ENCODE measurements at places on chromosomes 5 and 9.

DNA sequence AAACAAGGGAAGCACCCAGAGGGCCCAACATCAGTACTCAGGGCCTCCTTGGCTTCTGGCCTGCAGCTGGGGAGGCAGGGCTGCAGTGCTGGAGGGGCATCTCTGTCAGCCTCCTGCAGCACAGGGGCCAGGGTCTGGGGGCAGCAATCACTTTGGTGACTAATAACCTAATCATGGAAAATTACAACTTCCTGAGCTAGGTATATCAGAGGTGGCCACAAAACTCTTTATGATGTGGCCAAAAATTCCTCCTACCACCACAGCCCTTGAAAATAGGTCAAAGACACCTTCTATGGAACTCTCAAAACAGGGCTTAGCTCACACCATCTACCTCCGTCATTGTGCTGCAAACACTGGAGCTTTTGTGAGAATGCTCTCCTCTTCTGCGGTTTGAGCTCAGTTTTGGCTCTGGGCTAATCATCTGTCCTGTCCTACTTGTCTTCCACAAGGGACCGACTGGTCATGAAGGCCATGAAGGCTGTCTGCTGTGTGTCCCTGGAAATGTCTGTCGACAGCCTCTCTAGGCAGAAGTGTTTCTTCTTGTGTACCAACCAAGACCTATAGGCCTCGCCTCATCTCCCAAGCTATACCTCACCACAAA is 28.6 kb downstream of the CSF2 start:
- DNase-seq, result no peak

- no peak for DNase-seq
These were observed 329.4 kb downstream of the ARHGEF28 start for GRCh38 chr5:73955271-73955846.

DNA sequence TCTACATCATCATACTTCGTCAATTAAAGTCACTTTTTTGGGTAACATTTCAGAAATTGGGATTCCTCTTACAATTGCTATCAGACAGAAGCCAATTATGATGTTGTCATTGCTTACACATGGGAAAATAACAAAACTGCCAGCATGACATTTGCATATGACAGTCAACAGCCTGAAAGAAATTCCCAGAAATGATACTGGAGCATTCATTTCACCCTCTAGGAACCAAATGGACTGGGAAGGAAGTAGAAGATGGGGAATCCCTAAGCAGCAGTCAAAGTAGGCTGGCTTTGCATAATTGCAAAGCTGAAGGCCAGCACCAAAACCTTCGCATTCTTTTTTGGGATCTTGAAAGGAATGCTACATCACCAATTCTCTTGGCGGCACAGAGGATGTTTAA is 10.7 kb downstream of the HMGCS1 start:
- DNase-seq, result no peak

GRCh38 chr5:41748631-41749030 is 121.6 kb downstream of the OXCT1 start:
- no peak for DNase-seq

DNA sequence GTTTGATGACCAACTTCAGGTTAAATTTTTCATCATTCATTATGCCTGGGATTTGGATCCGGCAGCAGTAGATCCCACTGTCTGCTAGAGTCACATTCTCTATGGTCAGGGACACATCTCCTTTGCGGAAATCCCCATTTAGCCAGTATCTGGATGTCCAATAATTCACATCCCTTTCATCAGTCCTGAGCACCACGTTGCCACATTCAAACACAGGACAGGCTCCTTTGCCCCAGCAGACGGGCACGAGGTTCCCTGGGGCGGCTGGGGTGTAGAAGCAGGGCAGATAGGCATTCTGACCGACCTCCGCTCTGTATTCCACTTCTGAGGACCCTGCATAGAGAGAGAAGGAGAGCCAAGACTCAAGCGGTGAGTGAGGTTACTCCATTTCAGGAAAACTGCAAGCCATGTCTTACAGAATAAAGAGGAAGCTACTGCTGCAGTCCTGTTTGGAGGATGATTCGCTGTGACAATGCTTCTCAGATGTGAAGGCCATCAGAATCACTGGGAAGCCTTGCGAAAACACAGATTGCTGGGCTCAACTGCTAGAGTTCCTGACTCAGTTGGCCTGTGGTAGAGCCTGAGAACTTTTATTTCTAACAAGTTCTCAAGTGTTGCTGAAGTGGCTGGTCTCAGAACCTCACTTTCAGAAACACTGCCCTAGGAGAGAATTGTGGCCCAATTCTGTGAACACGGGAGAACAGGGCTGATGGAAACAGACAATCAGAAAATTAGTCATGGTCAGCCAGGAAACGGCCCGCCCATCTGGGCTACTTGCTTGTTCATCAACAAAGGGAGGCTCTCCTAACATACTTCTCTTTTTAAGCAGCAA is 2.0 kb downstream of the HAVCR2 start:
- DNase-seq, result no peak

DNA sequence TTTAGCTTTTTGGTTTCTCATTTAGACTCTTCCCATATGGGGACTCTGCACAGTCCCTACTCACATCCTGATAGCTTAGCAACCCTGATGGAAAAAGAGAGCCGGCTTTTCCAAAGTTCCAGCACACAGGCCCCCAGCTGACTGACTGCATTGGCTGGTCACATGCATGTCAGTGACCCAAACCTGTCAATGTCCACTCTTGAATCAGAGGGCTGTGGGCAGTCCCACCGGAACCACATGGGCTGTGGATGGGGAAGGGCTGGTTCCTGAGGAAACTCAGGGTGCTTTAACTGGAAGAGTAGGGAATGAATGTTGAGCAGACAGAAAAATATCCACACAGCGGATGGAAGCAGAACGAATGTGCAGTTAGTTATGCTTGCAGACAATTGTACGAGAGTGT is 136.6 kb downstream of the NSG2 start:
- no peak for DNase-seq

GRCh38 chr9:133002147-133003070 is 23.9 kb downstream of the GFI1B start:
- no peak for DNase-seq

DNA sequence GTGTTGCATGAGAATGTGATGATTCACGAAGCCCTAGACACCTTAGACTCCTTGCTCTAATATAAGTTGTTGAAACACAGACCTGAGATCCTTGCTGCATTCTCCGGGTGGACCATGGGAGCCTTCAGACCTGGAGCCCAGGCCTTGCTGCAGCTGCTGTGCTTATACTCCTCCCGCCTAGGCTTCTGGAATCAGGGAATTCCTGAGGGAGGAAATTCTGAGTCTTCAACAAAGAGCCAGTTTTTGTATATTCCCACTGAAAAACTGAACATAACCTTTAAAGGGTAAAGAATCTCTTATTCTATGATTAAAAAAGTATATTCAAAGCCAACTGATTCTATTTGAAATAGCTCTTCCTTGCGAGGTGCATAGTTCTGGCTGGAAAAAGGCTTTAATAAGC is 245.1 kb upstream of the ELAVL2 start:
- no peak for DNase-seq

DNA sequence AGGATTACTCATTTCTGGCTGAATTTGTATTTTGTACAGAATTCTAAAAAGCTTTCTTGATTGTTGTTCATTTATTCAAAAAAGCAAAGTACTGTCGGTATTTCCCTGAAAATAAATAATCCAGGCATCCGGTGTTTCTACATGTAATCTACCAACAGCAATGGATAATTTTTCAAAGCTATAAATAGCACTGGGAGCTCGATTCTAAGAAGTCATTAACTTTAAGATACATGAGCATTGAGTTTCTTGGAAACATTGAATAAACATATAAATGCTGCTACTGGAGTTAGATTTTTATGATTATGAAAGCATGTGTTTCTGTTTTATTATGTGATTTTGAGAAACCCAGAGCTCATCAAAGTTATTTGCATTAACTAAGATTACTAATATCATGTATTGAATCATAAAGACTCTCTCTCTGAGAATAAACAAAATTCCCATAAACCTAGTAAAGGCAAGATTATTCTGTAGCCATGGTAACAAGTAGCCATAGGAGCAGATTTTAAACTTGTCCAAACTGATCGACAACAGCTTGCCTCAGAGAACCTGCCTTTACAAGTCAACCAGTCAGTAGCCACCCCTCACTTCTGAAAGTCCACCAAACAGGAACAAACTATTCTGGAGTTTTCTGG is 197.0 kb downstream of the DRD1 start:
- no peak for DNase-seq

- DNase-seq, result no peak
These were observed 22.3 kb downstream of the ZNF474 start for GRCh38 chr5:122151640-122152039.

GRCh38 chr9:2749485-2749884 is 32.2 kb downstream of the KCNV2 start:
- DNase-seq, result no peak

- no peak for DNase-seq
These were observed 41.2 kb upstream of the BARX1 start for GRCh38 chr9:93996367-93996766.

DNA sequence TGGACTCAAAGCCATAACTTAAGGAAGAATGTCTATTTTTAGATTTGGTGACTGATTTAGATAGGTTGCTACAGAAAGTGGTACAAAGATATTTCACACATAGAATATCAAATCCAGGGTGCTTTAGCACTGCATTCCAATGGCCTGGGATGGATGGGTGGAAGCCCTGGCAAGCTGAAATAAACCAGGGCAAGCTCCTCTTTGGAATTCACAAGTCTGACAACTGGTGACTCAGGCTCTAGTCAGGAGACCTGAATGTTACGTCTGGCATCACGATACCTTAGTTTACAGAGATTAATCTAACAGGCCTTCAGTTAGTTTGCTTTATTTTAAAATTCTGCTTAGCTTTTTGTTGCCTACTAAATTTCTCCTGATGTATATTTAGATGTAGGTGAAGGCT is 144.0 kb downstream of the TMC1 start:
- DNase-seq, result no peak

GRCh38 chr5:33235824-33236223 is 204.9 kb upstream of the TARS1 start:
- DNase-seq, result no peak

- DNase-seq, result no peak
These were observed 149.0 kb upstream of the PCA3 start for GRCh38 chr9:76615177-76615603.

DNA sequence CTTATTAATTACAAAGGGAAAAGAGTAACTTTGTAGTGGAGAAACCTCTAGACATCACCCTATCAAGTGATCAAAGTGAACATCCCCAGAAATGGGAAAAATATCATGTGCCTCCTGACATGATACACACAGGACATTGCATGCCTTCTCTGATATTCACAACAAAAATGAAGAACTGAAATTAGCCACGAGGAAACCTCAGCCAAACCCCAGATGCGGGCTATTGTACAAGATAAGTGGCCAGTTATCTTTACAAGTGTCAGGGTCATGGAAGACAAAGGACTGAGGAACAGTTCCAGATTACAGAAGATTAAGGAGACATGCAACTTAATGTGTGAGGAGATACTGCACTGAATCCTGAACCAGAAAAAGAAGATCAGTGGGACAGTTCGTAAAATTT is 23.8 kb upstream of the NPM1 start:
- no peak for DNase-seq

DNA sequence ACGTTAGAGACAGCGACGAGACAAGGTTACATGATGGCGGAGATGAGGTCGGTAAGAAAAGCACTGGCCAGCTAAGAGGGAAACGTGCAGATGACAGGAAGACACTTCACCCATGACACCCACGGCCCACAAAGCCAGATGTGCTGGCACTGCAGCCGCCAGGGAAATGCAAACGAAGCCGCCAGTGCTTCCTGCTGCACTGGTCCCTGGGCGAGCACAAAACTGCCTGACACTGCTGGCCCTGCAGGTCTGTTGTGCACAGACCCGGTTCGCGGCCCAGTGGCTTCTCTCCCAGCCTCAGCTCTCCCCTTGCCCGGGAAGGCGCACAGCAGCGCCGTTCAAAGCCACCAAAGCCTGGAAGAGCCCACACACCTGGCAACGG is 20.3 kb downstream of the QSOX2 start:
- no peak for DNase-seq

GRCh38 chr5:140107312-140108092 is 6.4 kb upstream of the PURA start:
- peak; percentile 93 for DNase-seq

DNA sequence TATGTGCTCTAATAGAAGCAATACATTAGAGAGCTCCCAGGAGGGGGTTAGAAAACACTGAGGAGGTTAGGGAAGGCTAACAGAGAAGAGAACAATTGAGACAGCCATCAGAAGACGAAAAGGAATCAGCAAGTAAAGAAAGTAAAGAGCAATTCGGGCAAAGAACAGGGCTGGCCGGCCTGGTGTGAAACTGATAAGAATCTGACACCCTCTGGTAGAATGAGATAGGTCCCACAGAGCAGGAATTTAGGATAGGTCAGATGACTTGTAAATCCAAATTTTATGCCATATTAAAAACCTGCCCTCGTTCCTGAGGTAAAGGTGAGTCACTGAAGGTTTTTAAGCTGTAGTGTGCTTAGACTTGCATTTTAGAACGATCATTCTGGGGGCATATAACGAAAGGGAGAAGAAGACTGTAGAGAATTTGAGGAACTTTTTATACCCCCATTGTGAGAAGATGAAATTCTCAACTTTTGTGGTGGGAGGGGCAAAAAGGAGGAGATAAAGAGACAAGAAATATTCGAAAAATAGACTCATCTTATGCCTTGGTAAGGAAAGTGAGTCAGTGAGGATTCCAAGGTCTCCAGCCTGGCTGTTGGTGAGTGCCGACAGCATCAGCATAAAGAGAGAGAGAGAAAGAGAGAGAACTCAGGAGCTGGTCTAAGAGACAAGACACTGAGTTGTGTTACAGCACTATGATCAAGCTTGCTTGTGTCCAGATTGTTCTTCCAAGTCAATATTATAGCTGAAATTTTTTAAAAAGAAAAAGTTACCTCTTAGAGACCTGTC is 51.3 kb downstream of the TMEM167A start:
- no peak for DNase-seq

GRCh38 chr9:80163889-80164288 is 592.1 kb downstream of the TLE4 start:
- DNase-seq, result no peak

GRCh38 chr9:74138182-74138581 is 359.0 kb upstream of the RORB start:
- no peak for DNase-seq

DNA sequence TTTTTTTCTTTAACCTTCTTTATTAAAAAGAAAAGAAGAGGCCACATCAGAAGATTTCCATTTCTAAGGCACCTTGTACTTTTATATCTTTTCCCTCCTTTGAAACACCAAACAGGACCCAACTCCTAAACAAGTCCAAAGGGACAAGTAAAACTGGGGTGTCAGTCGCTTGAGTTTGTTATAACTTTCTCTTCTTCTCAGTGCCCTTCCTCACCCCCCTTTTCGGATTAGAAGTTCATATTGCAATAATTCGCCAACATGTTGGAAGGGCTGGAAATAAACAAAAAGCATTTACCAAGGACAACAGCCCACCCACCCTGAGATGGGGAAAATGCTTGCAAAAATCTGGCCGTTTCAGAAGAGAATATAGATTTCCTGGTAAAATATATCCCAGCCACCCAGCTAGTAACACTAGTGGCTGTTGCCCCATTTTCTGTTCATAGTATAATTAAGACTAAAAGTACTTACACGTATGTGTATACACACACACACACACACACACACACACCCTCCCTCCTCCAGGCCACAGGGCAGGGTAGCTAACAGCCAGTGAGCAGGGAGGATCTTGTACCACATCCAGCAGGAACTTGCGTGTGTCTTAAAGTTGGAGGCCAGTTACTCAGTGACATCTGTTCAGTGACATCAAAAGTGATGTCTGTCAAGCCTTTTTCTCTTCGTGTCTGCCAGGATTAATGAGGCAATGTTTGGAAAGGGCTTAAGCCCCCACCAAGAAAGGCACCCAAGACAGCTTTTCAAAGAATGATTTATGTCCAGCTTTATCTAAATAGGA is 149.1 kb upstream of the KLF4 start:
- no peak for DNase-seq

GRCh38 chr9:69637817-69638200 is 34.4 kb downstream of the APBA1 start:
- no peak for DNase-seq

All from activated naive CD4-positive, alpha-beta T cell treated with anti-CD3 and anti-CD28 coated beads, Interleukin-2, amount 50 U/mL, for 16 hours (primary cell).